Activated naive CD4-positive, alpha-beta T cell treated with anti-CD3 and anti-CD28 coated beads, Interleukin-2, amount 10 ng/mL, durations not matched to agents 7 days and 5 days (primary cell): ENCODE measurements at places on chromosomes 16 and 17.

- H3K27me3 ChIP-seq = no peaks in the 10 kb centered on the region
- no peak overlapping the region for H3K4me3 ChIP-seq
- no peaks in the 10 kb centered on the region for H3K36me3 ChIP-seq
- no peak for DNase-seq
- H3K4me1 ChIP-seq = no peaks in the 10 kb centered on the region
These were observed 50.8 kb downstream of the ZFHX3 start for GRCh38 chr16:72997141-72997542.

DNA sequence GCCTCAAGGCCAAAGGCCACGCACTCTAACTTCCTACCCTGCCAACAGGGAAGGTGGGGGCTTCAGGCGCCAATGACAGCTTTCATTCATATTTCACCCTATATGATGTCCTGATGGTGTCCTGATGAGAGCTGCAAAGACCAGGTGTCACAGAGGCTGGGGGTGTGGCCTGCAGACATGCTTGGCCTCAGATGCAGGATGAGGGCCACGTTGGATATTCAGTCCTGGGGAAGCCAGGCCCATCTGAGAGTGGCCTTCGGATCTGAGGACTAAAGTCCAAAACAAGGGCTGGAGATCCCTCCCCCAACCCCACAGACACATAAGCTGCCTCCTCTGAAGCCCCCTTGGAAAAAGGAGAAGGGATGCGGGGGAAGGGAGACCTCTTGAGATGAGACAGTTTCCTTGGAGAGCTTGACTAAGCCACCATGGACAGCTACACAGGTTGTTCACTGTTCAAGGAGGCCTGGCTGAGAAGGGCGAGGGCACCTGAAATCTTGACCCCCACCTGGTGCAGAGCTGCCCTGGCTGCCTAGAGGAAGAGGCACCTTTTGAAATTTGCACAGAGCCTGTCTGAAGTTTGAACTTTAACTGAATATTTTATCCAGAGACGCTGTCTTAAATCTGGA is 24.3 kb upstream of the GSG1L start:
- no peaks in the 10 kb centered on the region for H3K36me3 ChIP-seq
- no peaks in the 10 kb centered on the region for H3K4me1 ChIP-seq
- H3K27me3 ChIP-seq = no peaks in the 10 kb centered on the region
- no peak for DNase-seq

- H3K27me3 ChIP-seq = peaks cover 84% of the 10 kb centered on the region
- peaks cover 10% of the 10 kb centered on the region for H3K4me1 ChIP-seq
- no peak overlapping the region for H3K4me3 ChIP-seq
- DNase-seq = no peak
These were observed 1.1 kb upstream of the TPPP3 start for GRCh38 chr16:67394155-67395104.

- DNase-seq = no peak
- H3K36me3 ChIP-seq = no peaks in the 10 kb centered on the region
- peaks cover 100% of the 10 kb centered on the region for H3K27me3 ChIP-seq
These were observed 17.0 kb downstream of the SRCIN1 start for GRCh38 chr17:38588788-38589174.

GRCh38 chr16:85798283-85798776 is 1.0 kb downstream of the EMC8 start:
- H3K4me3 ChIP-seq = peak overlapping the region; percentile 90
- H3K27ac ChIP-seq = peak overlapping the region; percentile 84
- DNase-seq = no peak

DNA sequence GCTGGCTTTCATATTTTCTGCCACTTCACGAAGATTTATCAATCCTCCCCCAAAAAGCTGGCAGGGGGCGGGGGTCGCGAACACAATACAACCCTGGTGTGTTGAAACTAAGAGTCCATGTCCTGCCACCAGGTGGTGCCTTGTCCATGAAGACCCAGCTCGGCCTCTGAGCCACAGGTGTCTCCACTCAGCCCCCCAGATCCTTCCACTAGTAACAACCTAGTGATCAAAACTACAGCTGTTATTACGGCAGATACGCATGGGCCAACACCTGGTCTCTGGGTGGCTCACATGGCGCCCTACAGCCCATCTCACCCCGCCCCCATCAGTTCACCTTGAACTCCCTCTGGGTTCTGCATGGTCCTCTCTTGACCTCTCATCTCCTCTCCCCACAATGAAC is 27.7 kb downstream of the USP7 start:
- peaks cover 64% of the 10 kb centered on the region for H3K4me1 ChIP-seq
- H3K27me3 ChIP-seq = no peaks in the 10 kb centered on the region
- peak overlapping the region; percentile 64 for H3K27ac ChIP-seq
- H3K4me3 ChIP-seq = no peak overlapping the region
